ENCODE measurements at places on chromosomes 13 and 19.

- DNase-seq = no peak
These were observed 2.5 kb downstream of the KDM4B start for GRCh38 chr19:4971424-4971793.

GRCh38 chr13:40345654-40346372 is 320.6 kb downstream of the FOXO1 start:
- DNase-seq = no peak

DNA sequence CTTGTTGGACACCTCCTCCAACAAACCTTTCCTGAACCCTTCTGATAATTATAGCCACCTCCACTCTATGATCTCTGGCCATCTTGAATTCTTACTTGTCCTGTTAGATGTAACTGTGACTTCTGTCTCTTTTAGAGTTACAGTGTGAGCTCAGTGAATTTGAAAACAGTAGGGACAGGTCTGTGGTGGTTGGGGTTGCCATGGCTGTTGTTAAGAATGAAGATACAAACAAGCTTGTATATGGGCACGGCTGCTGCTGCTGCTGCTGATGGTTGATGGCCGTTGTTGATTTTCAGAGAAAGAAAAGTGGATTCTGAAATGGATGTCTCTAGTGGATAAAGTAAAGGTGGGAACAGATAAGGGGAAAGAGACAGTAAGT is 101.5 kb downstream of the STARD13 start:
- DNase-seq = no peak

- DNase-seq = no peak
These were observed 2.7 kb downstream of the PNMA8C start for GRCh38 chr19:46426035-46426505.

GRCh38 chr19:49848938-49849337 is 2.0 kb upstream of the PTOV1 start:
- DNase-seq = no peak

DNA sequence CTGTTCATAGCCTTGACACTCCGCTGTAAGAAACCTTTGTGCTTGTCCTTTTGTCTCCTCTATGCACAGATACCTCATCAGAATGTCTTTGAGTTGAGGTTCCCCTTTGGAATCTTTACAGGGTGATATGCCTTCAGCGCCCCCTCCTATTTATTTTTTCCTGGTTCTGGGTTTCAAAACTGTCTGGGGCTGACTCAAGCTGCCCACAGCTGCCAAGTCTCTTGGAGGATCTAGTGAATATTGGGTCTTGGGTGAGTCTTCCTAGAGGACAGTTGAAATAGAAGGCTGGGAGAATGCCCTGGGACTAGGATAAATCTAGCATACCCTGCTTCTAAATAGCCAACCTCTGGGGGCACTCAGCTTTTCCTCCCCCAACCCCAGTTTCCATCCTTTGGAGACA is 930 bp downstream of the ZNF136 start:
- DNase-seq = peak; percentile 58

DNA sequence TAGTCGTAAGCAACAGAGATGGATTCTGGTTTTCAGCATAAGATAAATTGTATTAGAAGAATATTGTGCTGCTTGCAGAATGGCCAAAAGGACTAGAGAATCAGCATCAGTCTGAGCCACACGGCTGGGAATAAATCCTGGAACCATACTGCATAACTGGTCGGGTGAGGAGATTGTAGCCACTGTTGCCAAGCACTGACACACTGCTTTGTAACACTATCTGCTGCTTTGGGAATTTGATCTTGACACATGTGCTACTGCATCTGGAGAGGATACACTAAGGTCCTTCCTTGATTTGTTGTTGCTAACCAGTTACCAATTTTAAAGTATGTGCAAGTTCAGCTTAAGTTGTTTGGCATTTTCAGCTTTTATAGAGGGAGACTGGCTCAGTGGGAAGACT is 1.9 kb downstream of the HNRNPA1L2 start:
- peak; percentile 68 for DNase-seq

GRCh38 chr19:4988770-4989251 is 19.9 kb downstream of the KDM4B start:
- peak; percentile 81 for DNase-seq

DNA sequence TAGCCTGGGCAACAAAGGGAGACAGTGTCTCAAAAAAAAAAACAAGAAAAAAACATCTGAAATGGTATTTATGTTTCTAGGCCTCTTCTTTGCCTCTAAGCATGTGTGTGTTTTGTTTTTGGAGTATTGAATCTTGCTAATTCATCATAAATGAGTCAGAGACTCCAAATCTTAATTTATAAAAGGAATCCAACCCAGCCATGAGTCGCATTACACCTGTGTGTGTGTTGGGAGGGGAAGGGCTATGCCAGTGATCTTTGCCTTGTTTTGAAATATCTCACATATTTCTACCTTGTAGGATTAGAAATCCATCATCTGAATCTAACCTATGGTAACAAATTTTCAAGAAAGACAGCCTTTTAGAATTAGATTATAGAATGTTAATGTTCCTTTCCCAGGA is 4.0 kb downstream of the ZNF331 start:
- no peak for DNase-seq

- DNase-seq = no peak
These were observed 261.9 kb downstream of the KCNRG start for GRCh38 chr13:50277127-50277526.

- DNase-seq = no peak
These were observed 6.9 kb downstream of the NPHS1 start for GRCh38 chr19:35845215-35846037.

DNA sequence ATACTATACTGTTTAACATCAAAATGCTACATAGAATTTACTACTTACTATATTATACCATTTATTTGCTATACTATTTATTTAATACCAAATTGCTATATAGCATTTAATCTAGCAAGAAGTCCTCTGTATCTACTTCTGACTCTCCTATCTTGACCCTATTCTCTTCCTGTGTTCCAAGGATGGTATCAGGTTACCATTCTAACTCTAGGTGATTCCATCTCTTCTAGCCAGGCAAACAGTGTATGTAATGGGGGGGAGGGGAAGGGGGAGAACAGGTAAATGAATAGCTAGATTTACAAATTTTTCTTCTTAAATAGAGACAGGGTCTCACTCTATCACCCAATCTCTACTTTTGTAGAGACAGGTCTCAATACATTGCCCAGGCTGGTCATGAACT is 200.3 kb downstream of the DIAPH3 start:
- no peak for DNase-seq

DNA sequence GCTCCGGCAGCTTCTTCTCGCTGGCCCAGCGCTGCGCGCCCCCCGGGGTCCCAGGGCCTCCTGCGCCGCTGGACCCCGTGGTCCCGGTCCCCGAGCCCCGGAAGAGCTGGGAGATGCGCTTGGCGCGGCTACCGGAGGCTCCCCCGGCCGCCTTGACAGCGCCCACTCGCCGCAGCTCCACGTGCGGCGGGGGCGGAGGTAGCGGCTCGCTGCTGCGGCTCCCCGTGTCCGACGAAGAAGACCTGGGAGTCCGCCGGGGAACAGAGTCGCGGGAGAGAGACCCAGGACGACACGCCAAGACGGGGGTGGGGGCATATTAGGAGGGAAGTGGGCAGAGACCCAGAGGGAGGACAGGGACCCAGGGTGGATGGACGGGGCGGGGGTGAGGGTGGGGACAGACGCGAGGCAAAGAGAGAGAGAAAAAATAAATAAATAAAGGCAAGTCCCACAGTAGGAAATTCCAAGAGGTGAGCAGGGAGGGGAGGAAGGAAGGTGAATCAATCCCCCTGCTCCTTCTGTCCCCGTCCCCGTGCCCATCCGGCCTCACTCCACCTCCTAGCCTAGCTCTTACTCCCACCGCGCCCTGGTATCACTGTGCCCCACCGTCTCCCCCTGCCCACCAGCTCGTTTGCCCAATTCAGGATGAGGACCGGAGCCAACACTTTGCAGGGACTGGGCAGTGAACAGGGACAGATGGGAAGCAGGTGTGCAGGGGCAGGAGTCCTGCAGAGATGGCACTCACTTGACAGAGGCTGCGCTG is 826 bp downstream of the RASIP1 start:
- DNase-seq = no peak

DNA sequence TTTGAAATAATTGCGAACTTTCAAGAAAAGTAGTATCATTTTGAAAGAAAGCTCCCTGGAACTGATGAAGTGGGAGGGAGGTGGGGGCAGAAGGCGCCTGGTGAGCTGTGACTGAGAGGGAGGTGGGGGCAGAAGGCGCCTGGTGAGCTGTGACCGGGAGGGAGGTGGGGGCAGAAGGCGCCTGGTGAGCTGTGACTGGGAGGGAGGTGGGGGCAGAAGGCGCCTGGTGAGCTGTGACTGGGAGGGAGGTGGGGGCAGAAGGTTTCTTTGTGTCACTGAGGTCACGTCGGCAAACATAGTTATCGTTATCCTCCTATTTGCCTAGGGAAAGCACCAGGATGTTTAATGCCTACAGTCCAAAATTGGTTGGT is 24.2 kb downstream of the C2CD4C start:
- DNase-seq = no peak

DNA sequence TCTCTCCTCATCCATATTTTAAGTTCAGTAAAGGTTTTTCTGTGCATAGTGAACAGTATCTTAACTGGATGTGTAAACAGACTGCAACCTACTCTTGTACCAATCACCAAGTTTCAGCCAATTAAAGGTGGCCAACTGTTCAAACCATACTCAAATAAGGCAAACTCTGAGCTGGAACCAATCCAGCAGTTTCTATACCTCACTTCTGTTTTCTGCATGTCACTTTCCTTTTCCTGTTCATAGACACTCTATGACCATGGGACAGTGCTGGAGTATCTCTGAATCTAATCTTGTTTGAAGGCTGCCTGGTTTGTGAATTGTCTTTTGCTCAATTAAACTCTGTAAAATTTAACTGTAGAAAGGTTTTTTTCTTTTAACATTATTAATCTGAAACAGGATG is 470.3 kb upstream of the SLITRK6 start:
- DNase-seq = no peak

DNA sequence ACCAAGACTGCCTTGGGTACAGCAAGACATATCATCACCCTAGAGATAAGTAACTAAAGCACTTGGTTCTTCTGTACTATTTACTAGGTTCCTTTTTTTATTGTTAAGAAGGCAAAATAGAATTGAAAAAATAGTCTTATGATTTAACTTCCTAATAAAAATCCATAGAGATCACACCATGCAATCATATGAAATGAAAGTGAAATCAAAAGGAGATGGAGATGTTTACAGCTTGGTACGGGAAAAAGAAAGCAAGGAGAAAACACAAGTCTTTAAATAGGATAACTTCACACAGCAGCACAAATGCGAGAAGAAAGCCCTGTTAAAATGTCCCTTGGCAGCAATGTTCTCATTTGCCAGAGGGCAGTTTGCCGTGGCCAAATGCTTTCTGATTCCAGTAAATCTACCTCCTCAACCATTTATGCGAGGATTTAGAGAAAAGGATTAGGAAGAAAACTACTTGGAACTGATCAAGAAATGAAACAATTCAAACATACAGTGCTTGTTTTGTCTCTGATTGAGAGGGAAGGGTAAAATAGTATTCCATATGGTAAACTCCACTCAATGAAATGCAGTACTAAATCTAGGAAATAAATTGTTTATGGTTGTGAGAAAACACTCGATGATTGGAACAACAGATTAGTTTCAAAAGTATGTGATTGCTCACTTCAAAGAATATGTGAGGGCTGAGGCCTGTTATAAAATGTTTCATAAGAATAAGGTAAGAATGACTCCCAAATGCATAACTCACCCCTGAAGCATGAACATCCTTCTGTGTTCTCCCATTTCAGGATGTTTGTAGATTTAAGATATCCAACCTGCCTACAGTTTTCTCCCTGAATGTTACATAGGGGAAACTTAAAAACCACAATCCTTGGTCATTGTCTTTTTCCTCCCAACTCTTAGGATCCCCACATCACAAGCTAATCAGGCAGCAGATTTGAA is 487.8 kb downstream of the DACH1 start:
- DNase-seq = no peak

GRCh38 chr13:26908126-26908525 is 147.5 kb upstream of the GPR12 start:
- DNase-seq = no peak

DNA sequence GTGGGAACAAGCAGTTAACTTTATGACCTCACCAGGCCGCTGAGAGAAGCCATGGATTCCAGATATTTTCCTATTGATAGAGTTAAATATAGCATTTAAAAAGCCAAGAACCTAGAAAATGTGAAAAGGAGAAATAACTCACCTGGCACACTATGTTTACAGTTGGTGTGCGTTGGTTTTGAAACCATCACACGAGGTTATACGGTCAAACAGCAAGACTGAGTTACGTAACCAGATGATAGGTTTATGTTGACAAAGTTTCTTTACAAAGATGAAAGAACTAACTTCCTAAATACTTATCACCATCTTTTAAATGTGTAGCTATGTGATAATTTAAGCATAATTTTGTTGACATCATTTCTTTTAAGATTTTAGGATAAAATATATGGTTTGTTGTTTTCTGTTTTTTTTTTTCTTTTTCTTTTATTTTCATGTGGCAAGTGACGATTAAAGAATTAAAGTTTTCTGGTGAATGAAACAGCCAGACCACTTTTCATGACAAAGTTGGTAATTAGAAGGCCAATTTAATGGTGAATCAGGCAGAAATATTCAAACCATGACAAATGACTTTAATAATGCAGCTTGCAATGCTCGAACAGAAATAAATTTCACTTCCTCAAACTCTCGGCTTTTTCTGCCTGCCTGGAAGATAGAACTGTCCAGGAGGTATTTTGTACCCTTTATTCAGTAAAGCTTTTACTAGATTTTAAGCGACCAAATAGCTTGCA is 339.1 kb upstream of the OBI1 start:
- no peak for DNase-seq

- DNase-seq = peak; percentile 99
These were observed 41.9 kb downstream of the ADPRHL1 start for GRCh38 chr13:113411216-113412023.

GRCh38 chr13:33560726-33561125 is 257.2 kb upstream of the RFC3 start:
- no peak for DNase-seq

- no peak for DNase-seq
These were observed 16.6 kb upstream of the GATAD2A start for GRCh38 chr19:19388568-19389555.

GRCh38 chr13:46492946-46493345 is 60.0 kb upstream of the LRCH1 start:
- DNase-seq = peak; percentile 55

GRCh38 chr19:32464279-32464678 is 58.7 kb downstream of the DPY19L3 start:
- peak; percentile 35 for DNase-seq

DNA sequence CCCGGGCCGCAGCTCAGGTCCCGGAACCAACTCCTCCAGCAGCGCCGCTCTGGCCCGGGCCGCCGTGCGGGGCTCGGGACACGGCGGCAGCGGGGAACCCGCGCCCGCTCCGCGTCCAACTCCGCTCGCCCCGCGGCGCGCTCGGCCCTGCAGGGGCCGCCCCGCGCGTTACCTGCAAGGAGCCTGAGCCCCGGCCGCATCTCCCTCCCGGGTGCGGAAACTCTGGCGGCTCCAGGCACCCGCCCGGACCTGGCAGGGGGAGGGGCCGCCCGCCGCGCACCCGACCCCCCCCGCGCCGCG is at the start of gene TMTC4:
TMTC4 (minus strand) TSS at position 224 of the 300 bp plus-strand sequence. CDS start 4,433 bp downstream, outside the sequence.
- no peak for DNase-seq

- no peak for DNase-seq
These were observed 11.7 kb upstream of the ADGRE5 start for GRCh38 chr19:14369399-14370168.
